ENCODE measurements at places on chromosomes 6 and 20.

DNA sequence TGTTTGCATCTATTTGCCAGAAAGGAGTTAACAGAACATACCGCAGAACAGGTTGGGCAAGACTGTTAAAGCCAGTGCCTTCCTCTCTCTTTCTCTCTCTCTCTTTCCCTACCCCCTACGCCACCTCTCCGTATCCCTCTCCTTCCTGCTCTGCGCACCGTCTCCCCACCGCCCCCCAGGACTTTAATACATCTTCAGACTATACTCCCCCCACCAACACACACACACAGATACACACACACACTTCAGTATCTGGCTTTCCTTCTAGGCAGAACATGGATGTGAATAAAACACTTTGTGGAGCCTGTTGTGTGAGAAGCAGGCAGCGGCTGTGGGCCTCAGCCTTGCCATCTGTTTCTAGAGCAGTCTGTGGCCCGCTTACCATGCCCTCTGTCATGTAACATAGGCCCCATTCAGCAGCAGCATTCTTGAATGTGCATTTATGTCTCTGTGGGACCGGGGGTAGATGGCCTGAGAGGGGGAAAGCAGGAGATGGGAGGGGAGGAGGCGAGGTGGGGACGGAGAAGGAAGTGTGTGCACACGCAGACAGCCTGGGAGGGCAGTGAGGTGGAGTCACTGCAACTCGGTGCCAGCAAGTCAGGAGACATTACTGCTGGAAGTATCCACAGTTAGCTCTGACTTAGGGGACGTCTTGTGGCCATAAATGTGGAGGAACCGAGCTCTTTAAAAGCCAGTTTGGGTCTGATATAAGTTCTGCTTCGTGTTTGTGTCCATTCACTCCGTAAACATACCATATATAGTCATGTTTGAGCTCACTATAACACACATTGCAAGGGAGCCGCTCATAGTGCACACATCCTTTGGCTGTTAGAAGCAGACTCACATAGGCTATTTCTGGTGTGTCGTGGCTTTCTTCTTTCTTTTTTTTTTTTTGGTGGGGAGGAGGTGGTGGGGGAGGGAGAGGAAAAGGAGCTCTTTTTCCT, 38.4 kb downstream of the RREB1 start:
- peak; percentile 91 for DNase-seq

DNA sequence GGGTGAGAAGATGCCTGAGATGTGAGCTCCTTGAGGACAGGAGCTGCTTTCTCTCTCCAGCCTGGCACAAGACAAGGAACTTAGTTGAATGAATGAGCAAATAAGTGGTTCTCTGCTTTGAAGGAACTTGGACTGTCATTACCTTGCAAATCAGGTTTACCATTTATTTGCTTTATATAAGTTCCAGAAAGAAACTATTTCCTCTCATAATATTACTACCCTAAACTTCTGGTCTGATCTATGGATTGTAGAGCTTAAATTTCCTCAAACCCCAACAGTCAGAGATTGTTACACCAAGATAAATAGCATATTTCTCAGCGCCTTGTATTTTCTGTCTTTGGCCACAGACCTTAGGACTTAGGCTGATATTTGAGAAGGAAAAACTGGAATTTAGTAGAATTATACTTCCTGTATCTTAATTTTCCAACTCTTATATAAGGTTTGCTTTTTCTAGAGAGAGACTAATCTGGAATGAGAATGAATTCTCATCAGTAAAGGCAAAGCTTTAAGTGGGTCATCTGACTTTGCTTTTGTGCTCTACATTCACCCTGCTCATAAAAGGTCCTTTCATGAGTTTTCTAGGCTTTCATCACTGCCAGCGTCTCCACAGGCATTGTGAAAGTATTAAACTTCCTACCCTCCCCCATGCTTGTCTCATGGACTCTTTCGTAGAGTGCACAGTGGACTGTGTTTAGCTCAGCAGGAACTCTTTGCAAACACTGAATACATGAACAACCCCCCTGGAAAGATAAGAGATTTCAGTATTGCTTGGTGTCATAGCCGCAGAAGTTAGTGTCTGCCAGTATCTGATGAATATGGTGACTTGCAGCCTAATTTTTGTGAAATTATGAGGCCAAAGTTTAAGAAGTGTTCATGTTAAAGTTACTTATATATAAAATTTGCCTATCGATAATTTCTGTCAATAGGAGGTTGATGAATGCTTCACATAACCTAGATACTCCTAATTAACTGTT, 74.0 kb downstream of the PTPRA start:
- DNase-seq, result peak; percentile 19

GRCh38 chr6:111985202-111985731, 68.6 kb upstream of the CCN6 start:
- DNase-seq, result peak; percentile 97

DNA sequence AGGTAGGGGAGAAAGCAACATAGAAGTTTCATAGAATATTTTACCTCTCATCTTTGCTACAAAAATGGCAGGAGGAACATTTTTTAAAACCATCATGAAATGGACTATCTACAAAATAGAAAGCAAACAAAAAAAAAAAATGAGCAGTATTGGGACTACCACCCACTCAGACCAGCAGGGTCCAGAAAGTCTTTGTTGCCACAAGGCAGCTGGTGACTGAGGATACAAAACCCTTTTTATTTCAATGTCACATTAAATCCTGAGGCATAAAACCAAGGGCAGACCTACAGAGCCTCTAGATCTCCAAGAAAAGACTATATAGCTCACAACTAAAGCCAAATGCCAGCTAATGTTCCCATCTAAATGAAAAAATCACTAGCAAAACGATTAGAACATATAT, 282.2 kb downstream of the PTPRK start:
- DNase-seq, result no peak

DNA sequence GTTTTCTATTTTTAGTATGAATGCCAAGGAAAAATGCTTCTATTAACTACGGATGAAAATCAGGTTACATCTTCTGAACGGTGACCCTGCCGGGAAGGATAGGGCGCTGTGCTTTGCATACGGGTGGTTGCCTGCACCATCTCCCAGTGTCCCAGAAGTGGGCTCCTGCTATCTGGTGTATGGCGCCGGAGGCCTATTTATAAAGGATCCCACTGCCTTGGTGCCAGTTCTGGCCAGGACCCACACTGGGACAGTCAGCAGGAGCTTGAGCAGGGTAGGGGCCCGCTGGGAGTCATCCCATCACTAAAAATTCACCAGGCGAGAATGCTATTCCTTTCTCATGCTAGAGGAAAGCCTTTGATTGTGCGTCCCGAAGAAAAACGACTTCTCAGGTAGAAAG, 22.9 kb downstream of the TMEM242 start:
- no peak for DNase-seq

- DNase-seq, result no peak
Observed at GRCh38 chr20:50213531-50214106, 23.0 kb downstream of the CEBPB start.

DNA sequence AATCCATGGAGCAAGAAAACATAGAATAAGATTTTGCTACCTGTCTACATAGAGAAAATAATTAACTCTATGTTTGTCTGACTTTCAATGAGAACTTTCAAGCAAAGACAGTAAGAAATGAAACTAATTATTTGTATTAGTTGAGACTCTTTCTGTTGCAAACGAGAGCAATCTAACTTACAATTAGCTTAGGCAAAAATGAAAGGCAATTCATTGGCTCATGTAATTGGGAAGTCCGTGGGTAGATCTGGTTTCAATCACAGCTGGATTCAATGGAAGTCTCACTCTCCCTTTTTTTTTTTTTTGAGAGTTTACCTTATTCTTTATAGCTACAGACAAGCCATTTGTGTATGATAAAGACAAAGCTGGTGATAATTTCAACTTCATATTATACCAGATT, 68.2 kb upstream of the STXBP5 start:
- DNase-seq, result no peak

DNA sequence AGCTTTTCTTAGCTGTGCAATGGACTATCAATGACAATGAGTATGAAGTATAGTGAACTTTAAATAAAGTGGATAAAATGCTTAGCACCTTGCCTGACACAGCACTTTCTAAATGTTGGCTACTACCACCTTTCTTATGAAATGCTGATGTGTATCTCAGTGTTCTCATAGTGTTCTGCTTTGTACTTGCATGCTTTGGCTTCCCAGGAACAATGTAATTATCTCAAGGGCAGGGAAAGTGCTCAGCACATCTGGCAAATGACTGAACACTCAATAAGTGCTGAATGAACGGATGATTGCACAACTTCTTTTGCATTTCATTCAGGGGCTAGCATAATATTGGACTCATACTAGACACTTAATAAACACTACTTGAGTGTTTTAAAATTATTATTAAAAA, 28.2 kb upstream of the NOX3 start:
- DNase-seq, result peak; percentile 64

GRCh38 chr6:437037-437392, 45.5 kb downstream of the IRF4 start:
- DNase-seq, result peak; percentile 28

GRCh38 chr6:125258651-125259353, 43.0 kb downstream of the HDDC2 start:
- DNase-seq, result peak; percentile 36
